CD4-positive, alpha-beta T cell treated with Interleukin-10 for 1 hour (primary cell): ENCODE measurements at places on chromosomes 3 and 15.

DNA sequence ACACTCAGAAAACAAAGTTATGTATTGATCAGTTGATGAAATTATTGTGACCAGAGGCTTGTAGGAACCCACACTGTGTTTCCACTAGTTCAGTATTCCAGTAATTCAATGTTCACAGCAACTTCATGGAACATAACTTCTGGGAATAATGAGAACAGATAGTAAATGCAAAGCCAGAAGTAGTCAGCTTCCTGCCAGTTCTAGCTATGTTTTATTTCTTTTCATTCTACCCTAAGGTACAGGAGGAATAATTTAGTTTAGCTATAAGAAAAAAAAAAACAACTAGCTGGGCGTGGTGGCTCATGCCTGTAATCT lies 48.6 kb downstream of the ARHGEF26 start:
- no peak for DNase-seq

- no peak for DNase-seq
Observed at GRCh38 chr3:185216607-185216958, 37.3 kb downstream of the EHHADH start.

DNA sequence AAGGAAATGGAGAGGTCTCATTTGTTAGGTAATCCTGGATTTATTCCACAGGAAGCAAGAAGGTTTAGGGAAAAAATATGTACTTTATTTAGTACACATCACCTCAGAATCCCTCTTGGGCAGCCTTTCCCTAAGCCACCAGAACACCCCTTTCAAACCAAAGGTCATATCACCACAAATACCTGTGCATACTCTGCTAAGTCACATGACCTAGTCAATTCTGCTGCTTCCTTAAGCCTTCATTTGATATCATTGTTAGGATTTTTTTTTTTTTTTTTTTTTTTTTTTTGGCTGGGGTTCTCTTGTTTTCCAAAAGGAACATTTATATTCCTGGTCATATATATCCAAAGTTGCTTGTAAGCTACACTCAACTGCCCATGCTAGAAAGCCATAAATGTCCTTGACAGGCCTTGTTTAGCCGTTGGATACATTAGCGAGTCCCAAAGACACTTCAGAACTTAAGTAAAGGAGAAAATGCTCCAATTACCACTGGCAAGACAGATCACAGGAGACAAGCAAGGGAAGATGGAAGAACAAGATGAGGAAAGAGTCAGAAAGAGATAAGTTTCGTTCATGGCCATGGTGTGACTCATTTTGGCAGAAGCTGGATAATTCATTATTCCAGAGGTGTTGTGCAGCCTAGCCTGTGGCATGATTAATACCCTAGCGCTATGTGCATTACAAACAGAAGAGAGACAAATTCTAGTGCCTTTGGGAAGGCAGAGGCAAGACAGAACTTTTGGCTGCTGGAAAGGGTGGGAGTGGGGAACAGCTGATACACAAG lies 155.6 kb upstream of the SLC2A2 start:
- no peak for DNase-seq

DNA sequence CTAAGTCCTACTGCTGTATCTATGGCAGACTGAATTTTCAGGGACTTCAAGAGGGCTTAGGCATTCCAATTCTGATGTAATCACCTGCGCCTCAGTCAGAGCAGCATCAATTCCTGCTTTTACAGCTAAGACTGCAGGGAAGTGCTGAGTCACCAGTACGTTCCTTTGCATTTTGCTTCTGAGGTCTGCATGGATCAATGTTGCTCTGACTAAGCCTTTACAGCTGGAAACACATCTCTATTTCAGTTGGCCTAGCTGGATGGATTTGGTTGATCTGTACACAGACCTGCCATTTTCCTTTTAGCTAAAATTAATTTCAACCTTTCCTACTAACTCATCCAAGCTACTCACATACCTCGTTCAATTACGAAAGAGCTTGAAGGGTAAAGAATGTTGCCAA lies 51.3 kb downstream of the ETV5 start:
- DNase-seq: no peak
